Thyroid gland (tissue), 4 donors: ENCODE measurements at places on chromosomes 11 and 22.

- no peak for DNase-seq
Measured at GRCh38 chr11:30510750-30511149, 75.4 kb downstream of the MPPED2 start.

GRCh38 chr22:35446365-35446764, 46.4 kb downstream of the MCM5 start:
- DNase-seq: no peak

DNA sequence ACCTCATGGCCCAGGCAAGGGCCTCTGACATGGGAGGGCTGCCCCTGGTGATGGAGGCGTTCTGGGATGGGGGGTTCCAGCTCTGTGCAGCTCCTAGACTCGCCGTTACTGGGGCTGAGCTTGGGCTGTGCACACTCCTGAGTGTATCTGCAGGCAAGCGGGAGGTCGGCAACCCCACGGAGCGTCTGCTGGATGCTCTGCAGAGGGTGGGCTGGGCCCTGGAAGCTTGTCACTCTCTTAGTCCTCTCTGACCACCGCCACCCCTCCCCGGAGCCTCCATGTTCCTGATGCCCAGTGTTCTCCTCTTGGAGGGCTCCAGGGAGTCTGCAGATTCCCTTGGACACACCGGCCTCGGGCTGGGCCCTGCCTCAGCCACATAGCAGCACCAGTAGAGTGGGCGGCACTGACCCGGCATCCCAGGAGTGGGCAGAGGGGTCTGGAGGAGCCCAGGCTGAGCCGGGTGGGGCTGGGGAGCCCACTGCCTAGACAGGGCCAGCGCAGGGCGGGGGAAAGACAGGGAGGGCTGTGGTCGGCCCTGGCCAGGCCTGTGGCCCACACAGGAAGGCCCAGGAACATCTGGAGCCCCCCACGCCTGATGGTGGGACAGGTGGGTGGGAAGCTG, 20.6 kb upstream of the MUC5B start:
- DNase-seq: no peak

GRCh38 chr11:117859488-117860112, 16.9 kb downstream of the FXYD6 start:
- DNase-seq: no peak

GRCh38 chr11:90753546-90753945, 530.7 kb upstream of the CHORDC1 start:
- DNase-seq: no peak

DNA sequence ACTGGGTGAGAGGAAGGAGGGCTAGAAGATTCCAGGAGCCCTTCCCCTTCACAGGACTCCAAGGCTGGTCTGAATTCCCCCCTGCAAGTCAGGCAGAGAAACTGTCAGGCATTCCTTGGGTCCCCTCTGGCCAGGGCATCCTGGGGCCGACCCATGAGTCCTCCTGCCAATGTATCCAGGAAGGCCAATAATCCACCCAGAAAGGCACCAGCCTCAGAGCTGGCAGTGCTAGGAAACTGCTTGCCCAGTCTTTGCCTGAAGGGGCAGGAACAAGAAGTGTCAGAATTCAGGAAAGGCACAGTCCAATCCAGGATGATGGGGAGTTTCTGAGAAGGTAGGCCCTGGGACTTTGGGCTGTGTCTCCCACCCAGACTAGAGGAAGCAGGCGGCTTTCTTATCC, 41.0 kb downstream of the BUD13 start:
- DNase-seq: no peak
